ENCODE measurements at places on chromosomes 11 and 22. TPM values are rescaled to one million over a fixed set of nuclear protein-coding genes. Genes with fewer than 3 reads are reported as not detected.

DNA sequence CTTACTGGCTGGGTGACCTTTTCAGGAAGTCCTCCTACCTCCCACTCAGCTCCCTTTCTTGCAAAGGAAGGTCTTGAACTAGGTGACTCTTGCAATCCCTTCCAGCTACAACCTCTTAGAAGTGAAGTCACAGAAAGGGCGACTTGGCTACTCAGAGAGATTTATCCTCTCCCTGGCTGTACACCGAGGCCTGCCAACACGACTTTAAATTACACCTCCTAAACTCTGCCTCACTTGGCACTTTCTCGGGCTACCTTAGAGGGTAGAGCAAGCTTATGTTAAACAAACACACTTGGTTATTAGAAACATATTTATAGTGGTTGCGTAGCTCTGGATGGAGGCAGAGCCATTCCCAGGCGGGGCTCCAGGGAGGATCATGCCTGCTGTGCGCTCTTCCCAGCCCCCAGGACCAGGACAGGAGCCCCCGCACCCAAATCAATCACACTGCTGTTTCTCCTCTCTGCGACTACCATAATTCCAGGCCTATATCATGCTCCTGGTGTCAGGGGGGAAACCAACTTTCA, 358.4 kb downstream of the BUD13 start:
- no peak for DNase-seq

DNA sequence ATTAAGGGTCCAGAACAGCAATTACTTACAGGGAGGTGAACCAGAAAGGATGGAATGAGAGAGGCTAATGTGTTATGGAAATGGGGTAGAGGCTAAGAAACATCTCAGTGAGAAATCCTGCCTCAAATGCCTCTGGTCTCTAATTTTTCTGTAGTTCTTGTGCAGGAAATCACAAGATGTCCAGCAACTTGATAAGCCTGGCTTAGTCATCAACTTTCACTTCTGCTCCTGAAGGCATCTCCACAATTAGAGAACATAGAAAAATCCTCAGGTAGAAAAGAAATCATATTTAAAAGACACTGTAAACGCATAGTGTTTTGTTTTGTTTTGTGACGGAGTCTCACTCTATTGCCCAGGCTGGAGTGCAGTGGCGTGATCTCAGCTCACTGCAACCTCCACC, 18.7 kb downstream of the MRGPRX4 start:
- DNase-seq, result no peak

DNA sequence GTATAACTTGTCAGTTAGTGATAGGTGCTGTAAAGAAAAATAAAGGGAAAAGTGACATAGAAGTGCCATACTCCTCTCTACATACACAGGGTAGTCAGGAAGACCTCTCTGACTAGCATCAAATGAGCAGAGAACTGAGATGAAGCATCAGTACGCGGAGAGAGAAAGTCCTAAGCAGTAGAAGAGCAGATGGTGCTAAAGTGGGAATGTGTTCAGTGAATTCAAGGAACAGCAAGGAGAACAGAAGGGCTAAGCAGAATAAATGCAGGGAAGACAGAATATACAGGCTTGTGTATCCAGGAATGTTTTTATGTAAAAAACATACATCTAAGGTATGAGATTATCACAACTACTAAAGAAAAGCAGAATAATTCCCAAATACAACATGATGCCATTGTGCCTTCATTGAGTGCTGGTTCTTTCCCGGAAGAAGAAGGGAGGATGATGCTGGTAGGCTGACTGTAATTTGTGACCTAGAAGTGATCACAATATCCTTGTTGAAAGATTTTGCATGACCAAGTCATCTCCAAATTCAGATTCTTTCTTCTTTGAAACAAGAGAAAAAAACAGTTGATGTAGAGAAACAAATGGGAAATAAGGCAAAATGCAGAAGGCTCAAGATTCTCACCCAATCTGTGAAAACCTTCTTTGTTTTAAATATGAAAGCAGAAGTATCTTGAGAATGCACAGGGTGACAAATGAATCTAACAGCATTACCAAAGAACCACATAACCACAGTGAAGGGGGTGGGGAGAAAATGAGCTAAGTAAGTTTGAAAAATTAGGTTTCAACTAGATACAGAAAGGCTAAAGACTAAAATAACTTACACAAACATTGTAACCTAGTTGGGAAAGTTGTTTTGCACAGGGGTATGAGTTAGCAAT, 20.5 kb downstream of the MRE11 start:
- no peak for DNase-seq

DNA sequence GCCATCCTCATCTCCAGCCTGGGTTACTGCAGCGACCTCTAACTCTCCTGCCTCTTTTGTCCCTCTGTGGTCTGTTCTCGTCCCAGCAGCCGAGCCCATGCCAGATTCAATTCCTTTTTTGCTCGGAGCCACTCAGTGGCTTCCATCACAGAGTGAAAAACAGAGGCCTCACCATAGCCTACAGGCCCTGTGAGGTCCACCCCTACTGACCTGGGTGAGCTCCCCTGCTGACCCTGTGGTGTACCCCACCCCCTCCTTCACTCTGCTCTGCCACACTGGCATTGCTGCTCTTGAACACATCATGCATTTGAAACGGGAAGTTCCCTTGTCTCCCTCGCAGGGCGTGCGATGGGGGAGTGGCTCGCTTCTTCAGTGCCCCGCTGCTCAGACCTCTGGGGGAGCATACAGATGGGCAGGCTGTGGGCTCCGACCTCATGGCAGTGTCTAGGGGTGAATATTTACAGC, 2.1 kb downstream of the AIP start:
- no peak for DNase-seq

GRCh38 chr22:36433318-36434231, 45.8 kb upstream of the MYH9 start:
- no peak for DNase-seq

DNA sequence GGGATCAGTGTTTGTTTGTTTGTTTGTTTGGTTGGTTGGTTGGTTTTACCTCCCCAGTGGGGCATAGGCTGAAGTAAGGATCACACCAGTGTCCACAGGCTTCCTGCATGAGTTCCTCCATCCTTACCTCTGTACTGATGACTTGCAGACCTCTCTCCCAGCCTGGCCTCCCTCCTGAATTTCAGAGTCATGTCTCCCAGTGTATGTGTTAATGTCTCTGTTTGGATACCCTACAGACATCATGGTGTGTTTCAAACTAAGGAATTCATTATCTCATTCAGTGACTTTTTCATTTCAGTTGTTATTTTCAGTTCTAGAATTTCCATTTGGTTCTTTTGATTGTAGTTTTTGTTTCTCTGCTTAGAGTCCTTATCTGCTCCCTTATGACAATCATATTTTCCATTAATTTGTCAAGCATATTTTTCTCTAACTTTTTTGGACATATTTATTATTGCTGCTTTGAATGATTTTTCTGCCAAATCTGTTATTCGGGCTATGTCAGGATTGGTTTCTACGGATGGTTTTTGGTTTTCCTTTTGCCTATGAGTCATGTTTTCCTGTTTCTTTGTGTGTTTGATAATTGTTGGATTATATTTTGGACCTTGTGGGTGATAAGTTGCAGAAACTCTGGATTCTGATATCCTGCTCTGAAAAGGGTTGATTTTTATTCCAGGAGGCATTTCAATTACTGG, 23.6 kb downstream of the MYEOV start:
- DNase-seq, result no peak

- no peak for DNase-seq
These were observed 751.0 kb downstream of the KCNA4 start for GRCh38 chr11:29265792-29266191.

GRCh38 chr11:73375830-73376159, 404 bp upstream of the RELT start:
- DNase-seq, result no peak

GRCh38 chr11:5581014-5581413, 337 bp downstream of the OR52B6 start:
- no peak for DNase-seq

DNA sequence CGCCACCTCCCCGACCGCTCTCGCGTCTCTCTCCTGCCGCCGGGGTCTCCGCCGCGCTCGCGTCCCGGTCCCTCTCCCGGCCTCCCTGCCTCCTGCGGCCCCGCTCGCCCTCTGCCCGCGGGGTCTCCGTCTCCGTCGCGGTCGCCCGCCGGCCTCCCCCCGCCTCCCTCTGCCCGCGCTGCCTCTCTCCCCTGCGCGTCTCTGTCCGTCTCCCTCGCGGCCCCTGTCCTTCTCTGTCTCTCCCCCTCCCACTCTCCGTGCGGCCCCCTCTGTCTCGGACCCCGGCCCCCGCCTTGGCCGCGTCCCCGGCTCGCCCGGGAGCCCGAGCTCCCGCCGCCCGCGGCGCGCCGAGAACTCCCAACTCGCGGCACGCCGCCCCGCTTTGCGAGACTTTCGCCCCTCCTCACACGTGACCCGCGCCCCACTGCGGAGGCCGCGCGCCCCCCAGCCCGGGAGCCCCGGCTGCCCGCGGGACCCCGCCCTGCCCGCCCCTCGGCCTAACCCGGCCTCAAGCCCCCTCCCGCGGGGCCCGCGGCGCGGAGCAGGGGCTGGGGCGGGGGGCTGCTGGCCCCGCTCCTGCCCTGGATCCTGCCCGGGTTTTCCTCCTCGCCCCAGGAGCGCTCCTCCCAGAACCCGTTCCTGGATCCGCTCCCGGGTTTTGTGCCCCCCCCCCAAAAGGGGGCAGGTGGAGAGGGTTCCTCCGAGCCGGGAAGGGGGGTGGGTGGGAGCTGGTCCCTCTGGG, 702 bp upstream of the KCNJ4 start:
- peak; percentile 58 for DNase-seq

DNA sequence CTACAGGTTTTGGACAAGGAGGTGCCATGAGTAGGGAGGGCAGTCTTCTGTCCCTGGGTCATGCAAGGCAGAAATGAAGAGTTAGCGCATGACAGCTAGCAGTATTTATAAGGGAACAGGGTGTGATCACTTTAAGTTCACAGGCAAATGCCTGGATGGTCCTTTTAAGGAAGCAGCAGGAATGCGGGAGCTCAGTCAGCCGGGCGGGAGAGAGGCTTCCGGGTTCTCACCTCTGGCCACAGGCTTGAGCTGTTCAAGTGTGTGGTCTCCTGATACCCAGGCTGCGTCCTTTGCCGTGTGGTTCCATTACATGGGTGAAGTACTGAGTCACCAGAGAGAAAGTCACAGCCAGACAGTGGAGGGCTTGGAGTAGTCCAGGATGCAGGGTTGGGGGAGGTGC, 105.4 kb downstream of the BCR start:
- peak; percentile 66 for DNase-seq

GRCh38 chr11:65625628-65626342, 10.2 kb downstream of the PCNX3 start:
- DNase-seq, result peak; percentile 46

GRCh38 chr22:45240104-45240809, 437 bp downstream of the KIAA0930 start:
- DNase-seq, result peak; percentile 13

- DNase-seq, result no peak
These were observed 117.1 kb downstream of the MRTFA start for GRCh38 chr22:40519284-40519947.

DNA sequence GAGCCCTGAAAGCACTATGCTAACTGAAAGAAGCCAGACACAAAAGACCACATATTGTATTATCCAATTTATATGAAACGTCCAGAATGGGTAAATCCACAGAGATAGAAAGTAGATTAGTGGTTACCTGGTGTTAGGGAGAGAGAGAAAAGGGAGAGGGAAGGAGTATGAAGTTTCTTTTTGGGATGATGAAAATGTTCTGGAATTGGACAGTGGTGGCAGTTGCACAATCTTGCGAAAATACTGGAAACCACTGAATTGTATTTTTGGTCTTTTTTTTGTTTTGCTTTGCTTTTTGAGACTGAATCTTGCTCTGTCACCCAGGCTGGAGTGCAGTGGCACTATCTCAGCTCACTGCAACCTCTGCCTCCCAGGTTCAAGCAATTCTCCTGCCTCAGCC, 63.5 kb downstream of the MRTFA start:
- no peak for DNase-seq

- no peak for DNase-seq
These were observed 9.3 kb downstream of the SF3A1 start for GRCh38 chr22:30347255-30347892.

DNA sequence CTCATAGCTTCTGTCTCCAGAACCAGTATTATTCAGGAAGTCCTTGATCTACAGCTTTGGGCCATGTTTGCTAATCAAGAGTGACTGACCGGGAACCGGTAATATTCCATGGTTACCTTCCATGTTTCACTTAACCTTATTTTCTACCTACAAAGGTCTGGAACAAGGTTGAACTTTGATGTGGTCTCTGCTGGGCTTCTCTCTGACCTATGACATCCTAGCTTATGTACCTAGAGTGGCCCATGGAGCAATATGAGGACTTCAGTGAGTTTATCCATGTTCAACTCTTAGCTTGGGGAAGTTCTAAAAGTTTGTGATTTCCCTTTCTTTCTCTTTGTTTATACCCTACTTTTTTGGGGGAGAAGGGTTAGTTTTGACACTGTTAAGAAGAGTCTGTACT, 33.2 kb downstream of the CCDC90B start:
- no peak for DNase-seq

GRCh38 chr22:44885806-44886360, 123.9 kb downstream of the PHF21B start:
- no peak for DNase-seq

- DNase-seq, result no peak
These were observed 1.2 kb upstream of the MIOX start for GRCh38 chr22:50485221-50486131.

DNA sequence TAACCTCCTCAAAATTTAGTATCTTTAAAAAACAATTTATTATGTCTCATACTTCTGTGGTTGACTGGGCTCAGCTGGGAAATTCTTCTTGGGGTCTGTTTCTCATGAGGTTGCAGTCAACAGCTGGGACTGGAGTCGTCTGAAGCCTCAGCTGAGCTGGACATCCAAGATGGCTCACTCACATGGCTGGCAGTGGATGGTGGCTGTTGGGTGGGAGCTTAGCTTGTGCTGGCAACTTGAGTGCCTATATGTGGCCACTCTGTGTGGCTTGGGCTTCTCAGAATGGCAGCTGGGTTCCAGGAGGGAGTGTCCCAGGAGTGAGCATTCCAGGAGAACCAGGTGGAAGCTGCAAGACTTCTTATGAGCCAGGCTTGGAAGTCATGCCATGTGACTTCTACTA, 13.2 kb downstream of the THY1 start:
- DNase-seq, result no peak

Gene OR8D1
- not detected for polyA plus RNA-seq

Gene EFEMP2
- polyA plus RNA-seq, result 2.9 TPM

Gene NEAT1
- polyA plus RNA-seq, result 389 TPM

Gene RHOD
- not detected for polyA plus RNA-seq

Gene KDM4D
- polyA plus RNA-seq, result 0.48 TPM

Gene KREMEN1
- 4.5 TPM for polyA plus RNA-seq

Gene BANF1
- polyA plus RNA-seq, result 263 TPM

Gene ZC3H7B
- polyA plus RNA-seq, result 38.6 TPM

Gene RFPL2
- not detected for polyA plus RNA-seq

Gene TAF6L
- polyA plus RNA-seq, result 48.0 TPM

Gene SLC22A25
- polyA plus RNA-seq, result not detected

Gene FOSL1
- polyA plus RNA-seq, result 16.3 TPM

Gene DKK3
- 0.85 TPM for polyA plus RNA-seq

Gene PRR33
- polyA plus RNA-seq, result not detected
